ENCODE measurements at places on chromosomes 2 and 18.

GRCh38 chr2:19332503-19332902, 25.9 kb downstream of the OSR1 start:
- DNase-seq, result no peak

GRCh38 chr2:225165052-225165451, 122.8 kb upstream of the DOCK10 start:
- no peak for DNase-seq

DNA sequence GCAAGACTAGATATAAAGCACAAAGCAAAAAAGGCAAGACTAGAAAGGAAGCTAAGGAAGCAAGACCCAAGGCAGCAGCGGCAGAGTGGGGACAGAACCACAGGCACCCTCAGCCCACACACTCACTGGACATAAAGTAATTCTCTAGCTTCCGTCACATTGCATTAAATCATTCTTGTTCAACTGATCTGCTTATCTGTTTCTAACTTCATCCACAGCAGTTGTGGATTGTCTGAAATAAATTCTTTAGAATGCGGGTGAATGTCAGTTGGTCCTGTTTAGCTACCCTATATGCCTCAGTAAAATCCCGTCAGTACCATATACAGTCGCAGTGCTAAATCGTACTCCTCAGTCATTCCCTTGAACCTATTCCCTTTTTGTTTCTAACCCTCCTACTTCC, 183.2 kb upstream of the SLC39A10 start:
- DNase-seq, result no peak

- no peak for DNase-seq
Measured at GRCh38 chr2:194718881-194719280, 938.1 kb upstream of the SLC39A10 start.

Measured in pons (tissue), 1 donor.